ENCODE measurements at places on chromosomes 5 and 9.

DNA sequence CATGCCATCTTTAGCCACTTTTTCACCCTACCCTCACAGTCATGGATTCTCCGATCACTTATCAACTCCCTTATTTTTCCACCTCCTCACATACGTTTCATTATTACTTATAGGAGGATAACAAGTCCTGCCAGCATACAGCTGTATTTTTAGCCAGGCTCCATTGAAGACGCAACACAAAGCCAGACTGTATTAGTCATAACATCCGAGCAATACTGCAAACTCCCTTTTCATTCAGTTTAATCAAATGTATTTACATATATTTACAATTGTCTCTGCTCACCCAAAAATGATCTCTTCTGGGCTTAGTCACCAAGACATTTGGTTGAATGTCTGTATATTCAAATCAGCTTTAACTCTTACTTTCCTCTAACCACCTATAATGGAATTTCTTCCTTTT is 126.4 kb upstream of the PRLR start:
- DNase-seq: no peak

DNA sequence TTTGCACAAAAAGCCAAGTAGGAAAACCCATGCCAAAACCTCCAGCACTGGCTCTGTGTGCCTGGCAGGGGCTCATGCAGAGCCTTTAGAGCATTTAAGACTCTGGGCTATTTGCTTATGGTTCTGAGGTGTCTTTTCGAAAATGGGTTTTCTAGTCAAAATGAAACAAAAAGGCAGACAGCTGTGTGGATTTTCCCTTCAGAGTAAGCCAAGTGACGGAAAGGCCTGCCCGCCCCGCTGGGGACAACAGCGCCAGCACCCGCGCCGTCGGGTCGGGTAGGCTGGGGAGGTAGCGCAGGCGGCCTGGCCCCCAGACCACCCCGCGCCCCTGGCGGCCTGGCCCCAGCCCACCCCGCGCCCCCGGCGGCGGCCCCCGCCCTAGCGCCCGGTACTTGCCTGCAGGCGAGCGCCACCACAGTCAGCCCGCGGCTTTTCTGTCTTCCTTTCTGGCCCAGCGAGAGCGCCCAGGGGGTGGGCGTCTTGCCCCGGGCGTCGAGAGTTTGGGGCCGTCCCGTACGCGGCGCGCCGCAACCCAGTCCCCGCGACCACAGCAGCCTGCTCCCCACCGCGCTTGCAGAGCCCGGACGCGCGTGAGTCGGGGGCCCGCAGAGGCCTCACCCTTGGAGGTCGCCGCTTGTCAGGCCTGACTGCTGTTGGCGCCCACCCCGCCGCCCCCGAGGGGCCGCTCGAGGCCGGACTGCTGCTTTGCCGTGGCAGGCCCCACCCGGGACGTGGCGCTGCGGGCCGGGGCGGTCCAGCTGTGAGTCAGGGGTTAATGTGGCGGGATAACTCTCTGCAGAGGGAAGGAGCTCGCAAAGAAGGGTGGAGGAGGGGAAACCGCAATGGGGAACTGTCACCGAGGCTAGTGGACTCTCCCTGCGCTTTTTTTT is at the start of gene TICAM2:
TSS of gene TICAM2 (minus strand) at position 779 of the 890 bp plus-strand sequence. CDS start 21,223 bp downstream, outside the sequence.
- peak; percentile 81 for DNase-seq

GRCh38 chr9:83035143-83035542 is 27.8 kb downstream of the RASEF start:
- no peak for DNase-seq

- DNase-seq: no peak
Observed at GRCh38 chr9:98083566-98084183, 27.1 kb downstream of the NANS start.

- DNase-seq: peak; percentile 66
Observed at GRCh38 chr5:128537221-128537999, 635 bp downstream of the FBN2 start.

- peak; percentile 97 for DNase-seq
Observed at GRCh38 chr5:131242728-131243255, 21.1 kb upstream of the CDC42SE2 start.

- DNase-seq: peak; percentile 64
Observed at GRCh38 chr5:40383749-40384651, 295.7 kb upstream of the PTGER4 start.

GRCh38 chr5:77294185-77294584 is 83.7 kb downstream of the PDE8B start:
- DNase-seq: no peak

- no peak for DNase-seq
Observed at GRCh38 chr5:60494635-60495034, 205.3 kb downstream of the DEPDC1B start.

GRCh38 chr5:180593446-180594206 is 2.3 kb upstream of the SCGB3A1 start:
- DNase-seq: no peak

- DNase-seq: no peak
Observed at GRCh38 chr9:5994493-5994892, 20.9 kb downstream of the RANBP6 start.

GRCh38 chr5:54539001-54539400 is 21.4 kb downstream of the SNX18 start:
- DNase-seq: no peak

DNA sequence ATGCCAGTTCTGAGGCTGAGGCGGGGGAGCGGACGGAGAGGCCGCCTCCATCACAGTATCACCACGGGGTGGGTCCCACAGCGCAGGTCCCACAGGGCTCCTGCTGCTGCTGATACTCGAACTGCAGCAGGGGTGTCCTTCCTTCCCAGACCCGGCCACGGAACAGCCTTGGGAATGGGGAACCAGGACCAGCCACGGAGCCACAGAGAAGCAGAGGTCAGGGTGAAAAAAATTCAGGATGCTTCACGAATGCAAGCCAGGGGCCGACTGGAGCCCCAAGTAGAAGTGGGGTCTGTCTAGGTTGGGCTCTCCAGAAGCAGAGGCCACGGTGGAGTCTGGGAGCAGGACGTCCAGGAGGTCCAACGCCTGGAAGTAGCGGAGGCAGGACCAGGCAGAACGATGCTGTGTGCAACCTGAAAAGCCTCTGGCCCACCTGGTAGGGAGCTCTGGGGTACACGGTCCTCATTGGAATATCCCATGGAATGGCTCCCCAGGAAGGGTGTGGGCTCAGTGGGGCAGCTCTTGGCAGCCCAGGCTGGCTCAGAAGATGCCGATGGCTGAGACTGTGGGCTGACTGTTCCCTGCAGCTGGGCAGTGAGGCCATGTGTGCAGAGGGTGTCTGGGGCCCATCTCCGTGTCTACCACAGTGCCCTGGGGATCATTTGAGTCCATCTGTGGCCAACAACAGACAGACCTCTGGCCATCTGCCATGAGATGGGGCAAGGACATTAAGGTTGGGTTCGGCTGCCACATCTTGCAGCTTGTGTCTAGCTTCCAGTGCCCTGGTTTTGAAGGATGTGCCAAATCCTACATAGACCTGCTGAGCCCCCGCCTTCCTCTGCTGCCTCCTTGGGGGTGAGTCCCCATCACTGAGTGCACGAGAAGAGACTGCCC is 66.9 kb upstream of the FCN1 start:
- no peak for DNase-seq

DNA sequence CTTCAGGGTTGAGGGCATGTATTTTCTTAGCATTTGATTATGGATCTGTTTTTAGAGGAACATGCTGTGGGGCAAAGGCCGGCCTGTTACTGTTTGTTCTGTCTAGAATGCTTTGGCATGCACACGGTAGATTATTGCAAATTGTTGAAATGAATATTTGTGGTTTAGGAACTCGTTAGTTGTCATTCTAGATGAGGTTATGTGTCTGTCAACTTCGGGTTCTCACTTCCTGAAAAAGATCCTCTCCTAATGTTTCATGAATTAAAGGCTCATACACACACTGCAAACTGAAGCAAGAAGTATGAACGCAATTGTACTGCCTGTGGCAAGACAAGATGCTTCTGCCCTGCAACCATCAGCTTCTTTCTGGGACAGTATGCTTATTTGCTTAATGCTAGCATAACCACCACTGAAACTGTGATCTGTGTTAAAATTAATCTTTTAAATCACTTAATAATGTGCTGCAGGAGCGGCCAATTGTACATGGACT is 99.6 kb downstream of the BASP1 start:
- peak; percentile 52 for DNase-seq

- DNase-seq: no peak
Observed at GRCh38 chr5:170781946-170782345, 1.6 kb upstream of the GABRP start.

DNA sequence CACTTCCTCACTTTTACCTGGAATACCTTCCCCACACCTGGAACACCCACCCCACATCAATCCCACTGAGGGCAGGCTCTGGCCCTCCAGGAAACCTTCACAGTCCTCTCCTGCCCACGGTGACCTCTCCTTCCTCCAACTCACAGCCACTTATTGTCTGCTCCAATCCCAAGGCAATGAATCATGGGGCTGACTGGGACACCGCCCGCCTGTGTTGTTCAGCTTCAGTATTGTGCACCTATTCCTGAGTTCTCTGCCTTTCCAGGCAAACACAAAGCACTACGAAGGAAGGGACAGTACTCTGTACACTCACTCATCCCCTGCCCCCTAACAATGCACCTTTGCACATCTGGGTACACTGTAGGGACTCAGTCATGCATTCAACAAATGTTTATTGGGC is 7.3 kb downstream of the PCDH1 start:
- DNase-seq: no peak

- no peak for DNase-seq
Observed at GRCh38 chr5:162683284-162683683, 615.7 kb downstream of the GABRG2 start.

GRCh38 chr5:4230786-4231641 is 635.4 kb downstream of the IRX1 start:
- no peak for DNase-seq

DNA sequence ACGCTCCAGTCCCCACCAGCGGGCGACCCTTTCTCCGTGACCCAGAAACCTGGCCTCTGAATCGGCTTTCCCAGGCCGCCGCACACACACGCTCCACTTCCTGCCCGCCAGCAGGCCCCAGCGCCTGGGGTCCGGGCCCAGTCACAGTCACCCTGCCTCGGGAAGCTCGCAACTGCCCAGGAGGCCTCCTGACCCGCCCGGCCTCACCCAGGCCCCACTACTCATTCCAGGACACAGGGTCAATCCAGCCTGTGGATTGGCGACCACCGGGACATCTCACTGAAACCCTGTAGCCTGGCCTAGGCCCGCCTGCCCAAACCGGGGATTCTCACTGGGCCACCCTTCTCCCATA is 2.7 kb upstream of the IRX4 start:
- no peak for DNase-seq

DNA sequence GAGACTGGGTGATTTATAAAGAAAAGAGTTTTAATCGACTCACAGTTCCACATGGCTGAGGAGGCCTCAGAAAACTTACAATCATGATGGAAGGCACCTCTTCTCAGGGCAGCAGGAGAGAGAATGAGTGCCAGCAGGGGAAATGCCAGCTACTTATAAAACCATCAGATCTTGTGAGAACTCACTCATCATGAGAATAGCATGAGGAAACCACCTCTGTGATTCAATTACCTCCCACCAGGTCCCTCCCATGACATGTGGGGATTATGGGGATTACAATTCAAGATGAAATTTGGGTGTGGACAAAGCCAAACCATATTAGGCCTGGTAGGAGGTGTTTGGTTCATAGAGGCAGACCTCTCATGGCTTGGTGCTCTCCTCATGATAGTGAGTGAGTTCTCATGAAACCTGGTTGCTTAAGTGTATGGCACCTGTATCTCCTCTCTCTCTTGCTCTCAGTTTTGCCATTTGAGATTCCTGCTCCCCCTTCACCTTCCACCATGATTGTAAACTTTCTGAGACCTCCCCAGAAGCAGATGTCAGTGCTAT is 39.8 kb downstream of the GAPT start:
- DNase-seq: no peak

- DNase-seq: no peak
Observed at GRCh38 chr5:73303148-73304079, 130.4 kb downstream of the TMEM174 start.

DNA sequence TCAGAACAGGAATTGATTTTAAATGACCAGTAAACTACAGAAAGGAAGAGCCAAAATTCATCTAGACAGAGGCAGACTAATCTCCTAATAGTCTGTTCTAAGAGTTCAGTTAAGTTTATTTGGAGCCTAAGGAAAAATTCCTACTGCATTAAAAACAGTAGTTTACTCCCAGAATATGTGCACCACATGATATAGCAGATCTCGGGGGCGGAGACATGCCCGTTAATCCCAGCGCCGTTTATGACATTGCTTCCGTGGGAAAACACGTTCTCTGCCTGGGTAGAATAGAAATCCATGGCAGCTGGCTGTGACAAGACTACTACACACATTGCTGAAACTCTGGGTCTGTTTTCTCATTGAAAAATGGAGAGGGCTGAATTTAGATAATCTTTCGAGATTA is 11.4 kb downstream of the HABP4 start:
- no peak for DNase-seq

GRCh38 chr9:77158772-77159513 is 18.4 kb upstream of the VPS13A start:
- DNase-seq: peak; percentile 14

DNA sequence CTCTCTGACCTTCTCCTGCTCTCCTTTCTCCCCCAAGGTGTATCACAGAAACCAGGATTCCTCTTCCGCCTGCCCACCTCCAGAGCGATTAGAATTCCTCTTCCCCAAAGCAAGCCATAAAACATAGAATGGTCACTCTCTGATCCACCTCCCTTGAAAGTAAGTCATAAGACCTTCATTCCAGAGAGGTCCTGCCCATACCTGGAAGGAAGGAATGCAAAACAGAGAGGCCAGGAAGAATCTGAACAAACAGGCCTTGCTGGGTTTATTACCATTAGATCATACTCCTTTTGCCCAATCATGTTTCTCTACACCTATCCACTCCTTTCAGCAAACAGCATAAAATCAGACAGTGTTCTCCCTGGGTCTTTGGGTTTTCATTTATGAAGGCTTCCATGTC is 21.0 kb downstream of the CDKL3 start:
- DNase-seq: no peak

DNA sequence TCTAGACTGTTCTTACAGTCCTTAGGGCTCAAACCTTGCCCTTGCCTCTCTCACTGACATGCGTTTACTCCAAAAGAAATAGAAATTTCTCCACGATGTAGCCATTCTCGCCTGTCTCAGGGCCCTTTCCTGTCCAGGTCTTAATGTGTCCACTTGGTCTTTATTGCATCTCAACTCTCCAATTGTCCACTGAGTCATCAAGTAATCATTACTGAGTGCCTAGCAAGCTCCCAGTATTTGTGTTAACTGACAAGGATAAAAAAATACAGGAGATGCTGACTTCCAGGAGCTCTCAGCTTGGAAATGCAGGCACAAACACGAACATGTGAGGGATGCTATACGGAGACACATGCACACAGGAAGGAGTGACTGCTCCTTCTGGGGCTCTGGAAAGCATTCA is 147.3 kb downstream of the ARSB start:
- no peak for DNase-seq

DNA sequence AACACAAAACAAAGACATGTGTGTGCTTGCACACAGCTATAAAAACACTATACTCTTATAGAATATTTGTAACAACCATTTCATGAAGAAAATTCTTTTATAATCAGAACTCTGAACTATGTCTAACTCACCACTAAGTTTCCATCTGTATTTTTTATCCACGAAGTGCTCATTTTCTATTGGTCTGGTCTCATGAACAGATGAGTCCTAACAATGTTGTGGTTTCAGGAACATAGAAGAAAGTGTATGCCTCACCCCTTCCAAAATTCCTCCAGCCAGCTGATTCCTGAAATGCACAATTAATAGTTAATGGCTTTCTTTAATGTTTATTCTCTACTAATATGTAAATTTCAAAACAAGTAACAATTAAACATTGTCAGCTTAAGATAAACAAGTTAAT is 325.3 kb upstream of the GRAMD2B start:
- peak; percentile 25 for DNase-seq

- peak; percentile 79 for DNase-seq
Observed at GRCh38 chr5:38323645-38324295, 65.4 kb downstream of the EGFLAM start.
